Activated CD8-positive, alpha-beta T cell treated with anti-CD3 and anti-CD28 coated beads, Interleukin-2, amount 10 ng/mL, durations not matched to agents 7 days and 5 days (primary cell): ENCODE measurements at places on chromosomes 16 and 17.
A peak's percentile ranks its signal among the peaks of the same experiment; 100 is the strongest.

GRCh38 chr17:2571523-2572303, 21.7 kb upstream of the PAFAH1B1 start:
- DNase-seq, result no peak

DNA sequence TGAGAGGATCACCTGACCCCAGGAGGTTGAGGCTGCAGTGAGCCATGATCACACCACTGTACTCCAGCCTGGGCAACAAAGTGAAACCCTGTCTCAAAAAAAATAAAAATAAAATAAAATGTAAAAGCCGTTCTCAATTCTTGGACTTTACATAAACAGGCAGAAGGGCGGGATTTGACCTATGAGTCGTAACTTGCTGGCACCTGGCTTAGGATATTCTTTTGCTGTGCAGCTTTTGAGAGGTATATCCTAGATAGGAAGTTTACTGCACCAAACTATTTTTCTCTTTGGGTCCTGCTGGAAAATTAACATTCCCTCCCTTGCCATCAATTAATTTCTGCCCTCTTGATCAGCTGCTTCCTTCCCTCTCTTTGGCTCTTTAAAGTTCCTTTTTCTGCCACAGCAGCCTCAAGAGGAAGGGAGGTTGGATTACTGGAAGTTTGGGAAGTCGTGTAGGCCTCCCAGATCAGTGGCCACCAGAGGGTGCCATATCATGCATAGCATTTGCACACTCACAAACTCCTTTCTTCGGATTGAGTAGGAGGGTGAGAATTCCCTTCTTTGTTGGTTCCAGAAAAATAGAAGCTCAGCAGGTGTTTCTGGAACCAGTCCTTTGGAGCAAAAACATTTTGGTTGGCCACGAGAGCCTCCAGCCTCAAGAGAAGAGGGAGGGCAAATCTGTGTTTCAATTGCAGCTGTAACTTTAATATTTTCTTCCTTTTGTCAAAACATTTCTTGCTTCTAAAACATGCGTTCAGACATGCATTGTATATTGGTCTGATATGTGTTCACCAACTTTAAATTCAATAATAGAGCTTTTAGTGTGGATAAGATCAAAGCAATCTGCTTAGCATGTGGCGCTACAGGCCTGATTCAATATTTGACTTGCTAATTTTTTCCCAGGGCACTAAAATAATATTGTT, 147.3 kb downstream of the CCDC182 start:
- peak; percentile 58 for DNase-seq

- no peak for DNase-seq
Measured at GRCh38 chr16:55671974-55672280, 16.1 kb downstream of the SLC6A2 start.

DNA sequence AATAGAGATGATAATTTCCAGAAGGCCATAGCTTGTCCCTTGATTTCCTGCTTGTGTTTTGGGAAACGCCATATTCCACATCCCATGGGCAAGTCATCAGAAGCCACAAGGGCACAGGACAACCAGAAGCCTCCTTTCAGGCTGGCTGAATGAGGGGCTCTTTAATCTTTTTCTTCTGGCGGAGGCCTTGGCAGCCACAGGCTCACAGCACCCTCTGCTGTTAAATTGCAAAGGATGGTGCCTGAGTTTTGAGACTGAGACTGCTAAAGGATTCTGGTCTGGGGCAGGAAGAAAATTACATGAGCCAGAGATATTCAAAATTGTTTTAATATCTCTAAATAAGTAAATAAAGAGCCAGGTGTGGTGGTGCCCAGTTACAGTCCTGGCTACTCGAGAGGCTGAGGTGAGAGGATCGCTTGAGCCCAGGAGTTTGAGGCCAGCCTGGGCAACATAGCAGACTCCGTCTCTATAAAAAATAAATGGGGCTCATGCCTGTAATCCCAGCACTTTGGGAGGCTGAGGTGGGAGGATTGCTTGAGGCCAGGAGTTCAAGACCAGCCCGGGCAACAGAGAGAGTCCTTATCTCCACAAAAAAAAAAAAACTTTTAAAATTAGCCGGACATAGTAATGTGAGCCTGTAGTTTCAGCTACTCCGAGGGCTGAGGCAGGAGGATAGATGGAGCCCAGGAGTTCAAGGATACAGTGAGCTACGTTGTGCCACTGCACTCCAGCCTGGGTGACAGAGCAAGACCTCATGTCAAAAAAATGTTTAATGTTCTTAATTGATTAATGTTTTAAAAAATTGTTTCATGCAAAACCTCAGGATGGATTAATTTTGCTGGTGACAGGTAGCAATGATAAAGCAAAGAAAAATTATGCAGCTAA, 26.3 kb downstream of the AARSD1 start:
- peak; percentile 45 for DNase-seq

GRCh38 chr16:56559109-56559508, 5.8 kb upstream of the MT4 start:
- DNase-seq, result no peak

DNA sequence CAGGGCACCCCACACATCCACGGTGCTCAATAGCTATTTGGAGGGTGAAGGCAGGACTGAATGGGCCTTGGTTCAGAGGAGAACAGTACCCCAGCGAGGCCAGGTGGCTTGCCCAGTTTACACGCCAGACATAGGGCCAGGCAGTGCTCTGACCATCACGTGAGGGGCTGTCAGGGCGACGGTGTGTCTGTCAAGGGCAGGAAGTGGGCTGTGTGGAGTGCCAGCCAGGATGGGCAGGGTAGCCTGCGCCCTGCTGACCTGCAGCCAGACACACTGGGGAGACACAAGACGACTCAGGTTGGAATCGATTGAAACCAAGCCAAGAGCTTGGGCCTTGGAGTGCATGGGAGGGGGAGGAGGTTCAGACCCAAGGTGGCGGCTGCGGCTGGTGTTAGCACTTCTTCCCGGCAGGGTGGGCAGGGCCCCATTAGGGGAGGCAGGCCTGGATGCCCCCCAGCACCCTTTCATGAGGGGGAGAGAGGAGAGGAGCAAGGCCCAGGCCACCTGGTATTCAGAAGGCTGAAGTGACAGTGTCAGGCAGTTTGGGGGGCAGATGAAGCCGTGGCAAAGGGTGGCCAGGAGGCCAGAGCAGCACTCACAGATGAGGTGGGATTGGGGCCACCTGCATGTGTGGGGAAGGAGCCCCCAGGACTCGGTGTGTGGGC, 68.2 kb downstream of the SREBF1 start:
- no peak for DNase-seq

GRCh38 chr16:31262084-31262483, 2.3 kb downstream of the ITGAM start:
- DNase-seq, result no peak

DNA sequence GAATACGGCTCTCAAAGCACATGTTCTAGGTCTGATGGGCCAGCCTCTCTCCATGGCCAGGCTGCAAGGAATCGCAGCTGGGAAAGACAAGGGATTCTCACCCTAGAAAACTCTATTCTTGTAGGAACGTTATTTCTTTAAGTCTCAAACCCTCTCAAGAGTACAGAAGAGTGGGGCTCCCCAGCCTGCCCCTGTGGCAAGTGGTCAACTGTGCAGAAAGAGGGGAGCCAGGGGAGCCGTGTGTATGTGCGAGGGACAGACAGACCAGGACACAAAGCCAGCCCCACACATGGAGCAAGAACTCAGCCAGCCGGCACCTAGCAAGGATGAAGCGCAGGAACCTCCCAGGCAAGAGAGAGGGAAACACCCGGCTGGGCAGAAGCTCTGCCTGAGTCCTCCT, 16.4 kb downstream of the KIFC3 start:
- DNase-seq, result no peak

- no peak for DNase-seq
Measured at GRCh38 chr17:4309897-4310296, 46.1 kb upstream of the ANKFY1 start.

DNA sequence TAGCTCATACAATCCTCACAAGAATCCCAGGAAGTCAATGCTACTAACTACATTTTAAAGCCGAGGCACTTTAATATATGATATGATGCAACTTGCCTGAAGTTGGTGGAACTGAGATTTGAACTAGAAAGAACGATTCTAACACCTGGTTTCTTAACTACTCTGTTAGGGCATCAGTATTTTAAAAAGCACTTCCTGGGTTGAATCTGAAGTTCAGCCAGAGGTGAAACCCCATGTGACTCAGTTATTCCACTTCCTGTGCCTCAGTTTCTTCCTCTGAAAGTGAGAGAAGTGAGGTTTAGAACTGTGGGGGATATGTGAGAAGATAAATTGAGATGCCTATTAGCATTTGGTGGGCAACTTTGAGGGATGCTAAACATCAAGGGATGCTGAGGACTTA, 129.4 kb upstream of the ANKFN1 start:
- DNase-seq, result no peak

GRCh38 chr17:68341482-68341881, 50.2 kb downstream of the ARSG start:
- no peak for DNase-seq

- no peak for DNase-seq
Measured at GRCh38 chr16:15703029-15703736, 53.1 kb downstream of the NDE1 start.

DNA sequence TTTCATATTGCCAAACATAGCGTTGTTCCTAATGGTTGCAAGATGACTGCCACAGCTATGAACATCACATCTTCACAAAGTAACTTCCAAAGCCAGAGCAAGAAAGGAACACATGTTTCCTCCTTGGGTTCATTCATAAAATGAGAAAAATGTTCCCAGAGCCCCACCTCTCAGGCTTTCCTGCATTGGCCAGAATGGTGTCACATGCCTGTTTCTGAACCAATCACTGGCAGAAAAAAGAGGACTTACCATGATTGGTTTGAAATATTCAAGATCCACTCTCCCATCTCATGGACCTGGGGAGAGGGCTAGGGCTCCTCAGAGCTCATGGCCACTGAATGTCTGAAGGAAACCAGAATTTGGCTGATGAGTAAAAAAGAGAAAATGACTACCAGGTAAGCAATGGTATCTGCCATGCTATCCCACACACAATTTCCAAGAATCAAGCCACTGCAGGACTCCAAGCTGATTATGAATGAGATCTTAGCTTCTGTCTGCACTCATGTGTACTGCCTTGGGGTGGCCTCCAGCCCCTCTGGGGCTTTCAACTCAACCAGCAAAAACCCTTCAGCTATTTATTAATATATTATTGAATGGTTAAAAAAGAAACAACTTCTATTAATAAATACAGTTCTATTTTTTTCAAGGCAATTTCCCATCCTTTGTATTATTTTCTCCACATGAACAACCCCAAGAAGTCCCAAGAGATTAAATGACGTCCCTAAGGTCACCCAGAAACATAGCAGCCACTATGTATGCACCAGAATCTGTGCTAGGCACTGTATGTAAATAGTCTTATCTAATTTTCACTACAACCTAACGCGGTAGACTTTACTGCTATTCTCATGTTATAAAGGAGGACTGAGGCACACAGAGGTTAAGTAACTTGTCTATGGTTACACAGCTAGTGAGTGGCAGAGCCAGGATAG, 61.4 kb upstream of the TMC5 start:
- no peak for DNase-seq

GRCh38 chr16:13419589-13419988, 500.4 kb upstream of the ERCC4 start:
- no peak for DNase-seq

GRCh38 chr17:58710948-58711552, 18.6 kb downstream of the RAD51C start:
- peak; percentile 57 for DNase-seq

- DNase-seq, result no peak
Measured at GRCh38 chr16:56212144-56212543, 20.9 kb downstream of the GNAO1 start.

DNA sequence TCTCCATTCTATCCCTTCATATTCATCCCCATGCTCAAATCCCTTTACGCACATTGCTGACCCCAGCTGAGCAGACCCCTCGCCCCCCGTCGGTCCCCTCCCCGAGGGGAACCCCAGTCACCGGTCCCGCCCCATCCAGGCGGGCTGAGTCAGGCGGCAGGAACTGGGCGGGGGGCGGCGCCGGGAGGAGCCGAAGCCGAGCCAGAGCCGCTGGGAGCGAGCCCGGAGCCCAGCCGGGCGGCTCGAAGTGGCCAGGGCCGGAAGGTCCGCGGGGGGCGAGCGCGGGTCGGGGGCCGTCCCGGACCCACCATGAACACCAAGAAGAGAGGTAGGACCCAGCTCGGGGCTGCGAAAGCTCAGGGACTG, 8.6 kb downstream of the RIPOR1 start:
- DNase-seq, result peak; percentile 46

GRCh38 chr16:84426804-84427203, 58.5 kb downstream of the ATP2C2 start:
- DNase-seq, result no peak
